ENCODE measurements at places on chromosomes 1 and 21.

DNA sequence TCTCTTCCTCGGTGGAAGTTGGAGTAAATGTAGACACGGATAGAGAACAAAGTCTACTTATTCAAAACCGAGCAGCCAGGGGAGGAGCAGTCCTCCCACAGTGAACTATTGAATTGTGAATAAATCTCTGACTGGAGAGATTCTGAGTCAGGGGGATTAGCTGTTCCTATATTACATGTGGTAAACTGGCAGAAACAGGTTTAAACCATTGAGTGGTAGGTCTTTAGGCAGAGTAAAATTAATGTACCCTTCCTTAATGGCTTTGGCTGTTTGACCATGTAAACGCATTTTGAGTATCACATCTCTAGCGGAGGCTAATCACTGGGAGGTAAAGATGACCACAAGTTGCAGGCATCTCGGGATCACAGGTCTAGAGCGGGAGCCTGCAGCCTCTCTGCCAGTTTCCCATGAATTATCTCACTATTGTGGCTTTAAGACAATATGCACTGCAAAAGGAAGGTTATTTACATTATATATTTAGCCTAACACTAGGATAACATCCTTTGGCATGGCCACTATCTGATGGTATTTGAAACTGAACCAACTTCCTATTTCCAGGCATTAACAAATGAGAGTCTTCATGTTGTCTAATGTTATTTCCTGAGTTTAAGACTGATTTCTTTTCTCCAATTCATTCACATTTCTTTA lies 7.9 kb upstream of the DISC1 start:
- no peak for DNase-seq

DNA sequence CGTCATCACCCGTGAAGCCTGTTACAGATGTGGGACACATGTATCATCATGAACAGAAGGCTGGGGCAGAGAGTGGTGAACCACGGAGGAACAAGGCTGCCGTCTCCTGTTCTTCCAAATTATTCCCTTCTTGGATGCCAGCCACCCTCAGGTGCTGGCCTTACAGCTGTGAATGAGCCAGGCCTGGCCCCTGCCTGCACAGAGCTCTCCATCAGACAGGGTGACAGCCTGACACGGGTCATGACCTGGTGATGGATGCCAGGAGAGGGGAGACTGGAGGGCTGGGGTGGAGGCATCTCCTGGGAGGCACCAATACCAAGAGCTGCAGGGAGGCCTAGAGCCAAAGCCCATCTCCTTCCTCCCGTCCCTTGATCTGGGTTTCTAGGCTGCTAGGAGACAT lies 230.0 kb upstream of the C1orf174 start:
- DNase-seq = no peak

DNA sequence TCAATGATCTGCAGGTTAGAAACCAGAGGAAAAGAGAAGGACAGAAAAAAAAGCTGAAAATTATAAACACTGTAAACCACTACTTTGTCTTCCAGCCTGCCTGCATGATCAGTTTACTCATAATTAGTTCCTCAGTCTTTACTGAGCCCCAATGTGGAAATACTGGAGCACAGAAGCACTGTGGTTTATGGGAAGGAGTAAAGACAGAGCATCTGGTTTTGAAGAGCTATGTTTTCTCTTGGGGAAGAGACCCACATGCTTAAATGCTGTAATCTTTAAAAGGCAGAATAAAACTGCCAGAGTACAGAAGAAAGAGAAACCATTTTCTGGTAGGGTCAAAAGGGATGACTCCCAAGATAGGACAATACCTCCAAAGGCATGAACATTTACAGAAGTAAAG lies 159.0 kb upstream of the ZNHIT6 start:
- no peak for DNase-seq

DNA sequence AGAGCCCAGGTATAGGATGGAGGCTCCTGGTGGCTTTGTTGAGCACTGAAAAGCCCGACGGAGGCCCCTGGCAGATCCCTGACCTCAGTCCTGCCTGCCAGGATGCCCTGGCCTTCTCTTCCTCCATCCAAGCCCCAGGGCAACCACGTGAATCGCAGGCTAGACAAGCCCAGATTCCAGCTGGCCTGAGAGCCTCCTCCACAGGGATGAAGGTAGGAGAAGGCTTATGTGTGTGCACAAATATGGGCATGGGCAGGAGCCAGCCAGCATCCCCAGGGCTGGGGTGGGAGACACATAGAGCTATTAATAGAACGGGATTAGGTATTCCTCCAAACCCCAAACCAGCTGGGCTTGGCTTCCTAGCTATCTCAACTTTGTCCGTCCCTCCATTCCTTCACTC lies 4.0 kb upstream of the EXTL1 start:
- DNase-seq = no peak

GRCh38 chr1:26832249-26832960 lies 5.9 kb downstream of the ZDHHC18 start:
- no peak for DNase-seq

- DNase-seq = no peak
Observed at GRCh38 chr21:44459712-44460440, 4.6 kb downstream of the LRRC3 start.

DNA sequence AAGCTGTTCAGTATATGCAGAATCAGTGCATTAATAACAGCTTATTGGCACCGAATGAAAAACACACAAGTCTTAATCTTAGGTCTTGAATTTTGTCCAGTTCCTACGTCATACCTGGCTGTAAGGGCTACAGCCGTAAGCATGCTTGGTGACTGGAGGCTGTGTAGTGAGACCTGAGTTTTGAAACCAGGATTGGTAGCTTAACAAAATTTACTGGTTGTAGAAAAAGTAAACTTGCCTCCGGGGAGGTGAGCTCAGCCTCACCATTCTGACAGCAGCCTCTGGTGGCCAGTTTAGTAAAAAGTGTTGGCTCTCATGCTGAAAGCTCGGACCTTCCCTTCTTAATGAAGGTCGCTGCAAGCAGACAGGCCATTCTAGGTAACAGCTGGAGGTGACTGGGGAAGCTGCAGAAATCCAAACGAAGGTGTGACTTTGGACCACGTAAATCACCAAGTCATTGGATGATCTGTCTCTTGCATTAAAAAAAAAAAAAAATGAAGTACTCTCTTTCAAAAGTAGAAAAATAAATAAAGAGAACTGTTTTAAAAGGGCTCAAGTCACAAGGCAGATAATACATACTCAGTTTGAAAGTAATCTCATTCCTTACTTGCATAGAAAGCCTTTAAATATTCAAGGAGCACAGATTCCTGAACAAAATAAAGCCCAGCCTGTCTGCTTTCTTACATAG lies 48.9 kb downstream of the HLCS start:
- no peak for DNase-seq

DNA sequence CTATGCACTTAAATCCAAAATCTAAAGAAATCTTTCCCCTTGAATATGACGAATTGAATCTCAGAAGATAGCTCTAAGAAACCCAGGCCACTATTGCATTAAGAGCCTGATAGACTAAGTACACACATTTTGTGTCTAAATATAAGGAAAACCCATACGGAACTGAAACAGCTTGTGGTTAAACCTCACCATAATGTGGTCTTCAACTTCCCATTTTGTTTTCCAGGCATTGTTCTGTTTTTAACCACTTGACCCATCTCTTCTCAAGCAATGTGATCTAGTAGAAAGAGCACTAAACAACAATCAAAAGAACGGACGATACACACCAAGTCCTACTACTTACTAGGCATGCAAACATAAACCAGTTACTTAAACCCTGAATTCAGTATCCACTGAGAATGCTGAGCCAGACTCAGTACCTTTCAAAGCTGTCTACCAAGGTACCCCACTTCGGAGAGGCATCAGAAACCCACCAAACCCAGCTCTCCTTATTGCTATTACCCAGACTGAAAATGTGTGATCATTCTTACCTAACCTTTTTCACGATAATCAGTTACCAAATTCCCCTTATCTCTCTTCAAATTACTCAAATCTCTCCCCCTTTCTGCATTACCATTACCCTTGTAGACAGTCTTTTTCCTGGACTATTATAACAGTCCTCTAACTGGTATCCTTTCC lies 12.8 kb downstream of the OTUD7B start:
- DNase-seq = no peak

DNA sequence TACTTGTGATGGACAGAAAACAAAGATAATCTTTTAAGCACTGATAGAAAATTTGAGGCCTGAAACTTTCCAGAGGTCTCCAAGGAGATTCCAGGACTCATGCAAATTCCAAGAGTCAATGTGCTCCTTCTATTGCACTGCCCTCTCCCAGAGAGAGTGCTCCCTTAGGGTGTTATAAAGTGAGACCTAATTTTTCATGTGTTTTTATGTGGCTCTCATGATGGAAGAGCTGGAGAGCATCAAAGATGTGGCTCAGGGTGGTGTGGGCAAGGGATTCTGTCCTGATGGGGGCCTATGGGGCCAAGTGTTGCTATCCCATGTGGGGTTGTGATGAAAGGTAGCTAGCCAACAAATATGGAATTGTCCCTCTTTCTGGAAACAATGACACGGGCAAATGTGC lies 101.3 kb downstream of the PRRX1 start:
- DNase-seq = no peak

- DNase-seq = no peak
Observed at GRCh38 chr1:117580882-117581281, 25.0 kb upstream of the TENT5C start.

- DNase-seq = no peak
Observed at GRCh38 chr21:33761441-33762036, 119.2 kb downstream of the ITSN1 start.

DNA sequence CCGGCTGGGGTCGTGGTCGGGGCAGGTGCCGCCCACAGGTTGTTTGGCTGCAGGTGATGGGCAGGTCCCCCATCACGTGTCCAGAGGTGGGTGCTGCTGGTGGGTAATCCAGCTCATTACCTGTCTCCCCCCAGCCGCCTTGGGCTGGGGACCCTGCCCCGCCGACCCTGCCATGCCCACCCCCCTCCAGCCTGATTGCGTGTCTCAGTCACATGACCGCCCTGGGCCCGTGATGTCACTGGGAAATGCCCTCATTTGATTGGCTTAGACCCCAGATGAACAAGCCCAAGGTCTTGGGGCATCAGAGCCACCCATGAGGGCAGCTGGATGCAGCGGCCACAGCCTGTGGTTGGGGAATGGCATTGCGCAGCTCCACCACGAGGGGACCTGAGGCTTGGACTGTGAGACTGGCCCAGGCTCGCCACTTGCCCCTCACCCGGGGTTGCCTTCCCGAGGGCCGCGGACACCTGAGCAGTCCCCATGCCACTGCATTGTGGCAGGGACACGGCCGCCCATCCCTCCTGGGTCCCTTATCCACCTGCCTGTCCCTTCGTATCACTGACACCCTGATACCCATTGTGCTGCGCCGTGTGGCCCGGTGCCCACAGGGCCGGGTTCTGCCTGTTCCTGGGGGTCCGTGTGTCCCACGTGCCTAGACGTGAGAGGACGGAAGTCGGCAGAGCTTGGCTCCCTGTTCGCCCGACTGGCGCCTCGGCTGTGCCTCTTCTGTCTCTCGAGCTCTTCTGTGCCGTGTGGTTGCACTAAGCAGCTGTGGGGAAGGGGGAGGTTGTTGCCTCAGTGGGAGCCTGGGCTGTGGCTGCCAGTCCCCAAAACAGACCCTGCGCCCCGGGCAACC lies 68.0 kb downstream of the FAAP20 start:
- no peak for DNase-seq

- DNase-seq = no peak
Observed at GRCh38 chr1:182829285-182829932, 9.7 kb upstream of the DHX9 start.

GRCh38 chr1:66380452-66381212 lies 153.3 kb upstream of the SGIP1 start:
- no peak for DNase-seq

- no peak for DNase-seq
Observed at GRCh38 chr1:103371234-103371633, 154.3 kb upstream of the RNPC3 start.

DNA sequence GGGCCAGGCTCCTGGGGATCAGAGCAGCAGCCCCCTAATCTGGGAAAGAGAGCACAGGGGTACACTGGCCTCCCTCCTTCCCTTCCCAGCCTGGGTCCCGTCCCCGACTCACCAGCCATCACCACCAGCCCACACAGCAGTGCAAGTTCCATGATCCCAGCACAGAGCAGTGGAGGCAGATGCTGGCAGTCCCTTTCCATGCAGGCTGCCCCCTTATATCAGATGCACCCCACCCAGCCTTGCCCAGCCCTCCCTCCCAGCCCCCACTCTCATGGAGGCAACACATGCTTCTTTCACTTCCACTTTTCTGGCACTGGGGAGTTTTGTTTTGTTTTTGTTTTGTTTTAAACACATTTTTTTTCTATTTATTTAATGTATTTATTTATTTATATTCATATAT lies at the start of gene PLA2G2D:
Gene PLA2G2D, minus strand, starts transcription at position 190 of the 400 bp plus-strand sequence. Its CDS starts 38 bp downstream, at position 152.
- no peak for DNase-seq

DNA sequence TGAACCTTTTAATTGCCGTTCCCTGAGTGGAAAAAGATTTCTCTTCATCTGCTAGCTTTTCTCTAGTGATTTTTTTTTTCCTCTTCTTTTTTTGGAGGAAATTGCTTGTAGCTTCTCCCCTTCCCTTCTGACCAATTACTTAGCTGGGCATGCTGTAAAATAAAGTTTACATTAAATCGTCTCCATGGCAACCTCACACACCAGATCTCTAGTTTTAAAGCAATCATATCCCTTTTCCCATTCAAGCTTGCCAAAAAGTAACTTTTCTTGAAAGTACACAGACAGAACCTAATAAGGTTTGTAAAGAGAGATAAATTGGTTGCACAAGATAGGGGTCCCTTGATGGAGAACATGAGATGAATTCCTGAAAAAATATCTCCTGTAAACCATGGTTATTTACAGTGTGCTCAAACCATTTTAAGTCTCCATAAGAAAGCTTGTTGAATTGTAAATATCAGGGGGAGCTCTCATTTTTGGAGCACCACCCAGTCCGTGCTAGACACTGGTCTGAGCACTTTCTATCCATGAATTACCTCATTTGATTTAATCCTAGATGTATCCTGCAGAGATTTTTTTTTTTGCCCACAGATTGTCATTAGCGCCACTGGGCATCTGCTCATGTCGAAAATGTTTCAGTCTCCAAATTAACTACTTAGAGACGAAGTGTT lies 32.6 kb upstream of the HTR1D start:
- no peak for DNase-seq

GRCh38 chr1:1200876-1201810 lies 5.2 kb downstream of the TNFRSF18 start:
- DNase-seq = peak; percentile 29

DNA sequence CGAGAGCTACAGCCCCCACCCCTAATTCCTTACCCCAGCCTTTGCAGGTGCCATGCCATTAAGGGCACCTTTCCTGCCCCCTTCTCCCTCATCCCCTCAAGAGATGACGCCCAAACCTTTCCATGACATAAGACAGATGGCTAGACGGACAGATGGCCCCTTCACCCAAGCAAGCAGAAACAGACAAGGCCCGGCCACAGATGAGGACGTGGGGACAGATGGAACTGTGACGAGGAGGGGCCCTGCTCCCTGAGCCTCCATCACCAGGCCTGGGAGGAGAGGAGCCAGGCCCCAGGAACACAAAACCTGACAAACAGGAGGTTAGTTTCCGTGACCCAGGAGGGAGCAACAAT lies 24.7 kb upstream of the PEF1 start:
- no peak for DNase-seq

DNA sequence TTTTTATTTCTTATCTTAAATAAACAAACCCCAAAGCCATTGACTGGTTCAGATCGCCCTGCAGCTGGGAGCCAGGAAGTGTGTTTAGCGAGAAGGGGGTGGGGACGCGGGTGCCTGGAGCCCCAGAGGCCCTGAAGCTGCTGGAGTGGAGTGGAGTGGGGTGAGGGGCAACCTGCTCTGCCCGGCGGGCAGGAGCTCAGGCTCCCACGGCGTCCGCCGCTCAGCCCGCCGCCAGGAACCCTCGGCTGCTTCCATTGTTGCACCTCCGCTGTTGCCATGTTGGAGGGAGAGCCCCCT lies 673 bp downstream of the PIK3C2B start:
- DNase-seq = peak; percentile 69

Data from NCI-H2171 treated with DMSO at 0.1 percent for 48 hours (cell line).